ENCODE measurements at places on chromosomes 6 and 20.

GRCh38 chr20:46307139-46307998, 929 bp downstream of the CDH22 start:
- peak; percentile 50 for DNase-seq

DNA sequence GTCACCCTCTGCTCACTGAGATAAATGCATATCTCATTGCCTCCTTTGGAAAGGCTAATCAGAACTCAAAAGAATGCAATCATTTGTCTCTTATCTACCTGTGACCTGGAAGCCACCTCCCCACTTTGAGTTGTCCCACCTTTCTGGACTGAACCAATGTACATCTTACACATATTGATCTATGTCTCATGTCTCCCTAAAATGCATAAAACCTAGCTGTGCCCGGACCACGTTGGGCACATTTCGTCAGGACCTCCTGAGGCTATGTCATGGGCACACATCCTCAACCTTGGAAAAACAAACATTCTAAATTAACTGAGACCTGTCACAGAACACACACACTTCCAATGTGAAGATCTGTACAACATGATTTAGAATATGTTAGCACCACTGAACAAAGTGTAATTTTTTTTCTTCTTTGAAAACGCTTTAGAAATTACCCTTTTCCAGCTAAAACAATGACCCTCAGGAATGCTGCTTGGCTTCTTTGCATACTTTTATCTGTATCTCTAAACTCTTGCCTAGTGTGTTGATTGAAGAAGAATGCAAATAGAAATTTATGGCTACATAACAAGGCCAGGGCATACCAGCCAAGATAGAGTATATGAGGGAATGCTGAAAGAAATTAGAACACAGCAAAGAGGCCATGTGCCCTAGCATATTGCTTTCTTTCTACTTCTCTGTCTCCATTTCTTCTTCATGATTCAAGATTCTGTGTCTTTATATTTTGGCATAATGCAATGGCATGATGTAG, 84.6 kb upstream of the DST start:
- DNase-seq, result no peak

DNA sequence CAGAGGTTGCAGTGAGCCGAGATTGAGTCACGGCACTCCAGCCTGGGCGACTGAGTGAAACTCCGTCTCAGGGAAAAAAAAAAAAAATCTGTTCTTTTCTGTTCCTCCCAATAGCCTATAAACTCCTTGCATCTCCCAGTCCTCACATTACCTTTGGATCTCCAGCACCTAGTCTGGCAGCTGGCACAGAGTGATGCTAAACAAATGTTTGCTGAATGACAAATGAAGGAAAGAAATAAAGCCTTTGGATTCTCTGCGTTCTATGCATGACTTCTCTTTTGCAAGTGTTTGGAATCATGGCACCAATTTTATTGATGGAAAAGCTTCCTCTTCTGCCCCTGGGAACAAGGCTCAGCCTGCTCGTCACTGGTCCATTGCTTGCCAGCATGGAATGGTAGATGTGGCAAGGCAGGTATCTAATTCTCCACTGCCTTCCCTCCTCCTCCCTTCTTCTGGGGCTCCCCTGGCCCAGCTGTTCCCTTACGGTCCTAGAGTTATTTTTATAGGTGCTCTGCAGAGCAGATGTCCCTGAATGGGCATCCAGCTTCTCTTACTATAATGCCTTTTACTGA, 53.6 kb upstream of the FYN start:
- DNase-seq, result no peak

GRCh38 chr20:57062696-57063270, 203.7 kb downstream of the BMP7 start:
- no peak for DNase-seq

DNA sequence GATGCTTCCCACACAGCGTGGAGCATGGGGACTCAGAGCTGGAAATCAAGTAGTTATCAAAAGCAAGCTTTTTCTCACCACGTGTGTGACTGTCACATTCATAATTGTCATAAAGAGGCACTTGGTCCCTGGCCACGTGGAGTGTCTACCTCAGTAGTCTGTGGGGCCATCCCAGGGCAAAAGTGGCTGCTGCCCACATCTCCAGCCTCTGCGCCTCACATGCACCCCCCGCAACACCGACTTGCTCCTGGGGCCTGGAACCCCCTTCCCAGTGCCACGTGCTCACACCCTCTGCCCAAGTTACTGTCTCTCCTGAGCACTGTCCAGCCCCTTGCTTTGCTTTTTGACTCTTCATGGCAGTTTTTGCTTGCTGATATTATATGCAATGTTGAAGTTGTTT, 133.2 kb upstream of the SNX9 start:
- no peak for DNase-seq

- DNase-seq, result no peak
Measured at GRCh38 chr6:137884149-137884909, 17.3 kb downstream of the TNFAIP3 start.

DNA sequence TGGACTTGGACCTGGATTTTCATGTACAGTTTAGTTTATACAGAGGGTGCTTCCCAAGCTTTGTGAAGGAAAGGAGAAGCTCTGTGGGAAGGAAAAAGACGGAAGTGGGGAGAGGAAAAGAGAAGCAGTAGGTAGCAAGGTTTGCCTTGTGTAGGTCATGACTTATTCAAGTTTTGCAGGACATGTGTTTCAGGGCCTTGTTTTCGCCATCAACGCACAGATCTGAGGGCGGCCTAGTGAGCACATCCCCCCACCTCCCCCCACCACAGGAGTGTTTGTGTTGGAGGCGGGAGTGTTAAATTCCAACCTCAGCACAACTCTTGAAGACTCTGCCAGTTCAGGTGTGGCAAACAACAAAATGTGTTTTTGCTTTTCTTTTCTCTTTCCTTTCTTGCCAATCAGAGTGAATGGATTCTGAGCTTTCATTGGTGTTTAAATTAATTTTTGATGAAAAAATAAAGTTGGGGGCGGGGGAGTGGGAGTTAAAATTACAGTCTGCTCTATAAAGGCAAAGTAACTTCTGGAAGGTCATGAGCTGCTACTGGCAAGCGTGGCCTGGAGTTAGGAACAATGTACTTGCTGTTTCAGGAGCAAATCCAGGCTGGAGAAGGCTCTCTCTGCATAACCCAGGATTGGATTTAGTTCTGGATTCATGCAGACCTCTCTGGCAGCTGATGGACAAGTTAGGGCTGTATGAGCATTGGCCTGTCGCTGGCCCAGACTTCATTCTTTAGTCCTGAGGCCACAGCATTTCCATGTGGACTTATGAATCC, 338.5 kb downstream of the CD83 start:
- DNase-seq, result no peak

- DNase-seq, result peak; percentile 45
Measured at GRCh38 chr20:43914311-43915210, at the start of gene TOX2. Gene TOX2, plus strand, starts transcription at chr20:43914852. Its CDS starts 40 bp downstream, at chr20:43914892.

GRCh38 chr6:120935016-120935415, 399.3 kb downstream of the TBC1D32 start:
- no peak for DNase-seq

GRCh38 chr6:23532227-23532626, 593.8 kb upstream of the NRSN1 start:
- DNase-seq, result no peak

GRCh38 chr6:151436802-151437201, 15.1 kb downstream of the RMND1 start:
- DNase-seq, result no peak

DNA sequence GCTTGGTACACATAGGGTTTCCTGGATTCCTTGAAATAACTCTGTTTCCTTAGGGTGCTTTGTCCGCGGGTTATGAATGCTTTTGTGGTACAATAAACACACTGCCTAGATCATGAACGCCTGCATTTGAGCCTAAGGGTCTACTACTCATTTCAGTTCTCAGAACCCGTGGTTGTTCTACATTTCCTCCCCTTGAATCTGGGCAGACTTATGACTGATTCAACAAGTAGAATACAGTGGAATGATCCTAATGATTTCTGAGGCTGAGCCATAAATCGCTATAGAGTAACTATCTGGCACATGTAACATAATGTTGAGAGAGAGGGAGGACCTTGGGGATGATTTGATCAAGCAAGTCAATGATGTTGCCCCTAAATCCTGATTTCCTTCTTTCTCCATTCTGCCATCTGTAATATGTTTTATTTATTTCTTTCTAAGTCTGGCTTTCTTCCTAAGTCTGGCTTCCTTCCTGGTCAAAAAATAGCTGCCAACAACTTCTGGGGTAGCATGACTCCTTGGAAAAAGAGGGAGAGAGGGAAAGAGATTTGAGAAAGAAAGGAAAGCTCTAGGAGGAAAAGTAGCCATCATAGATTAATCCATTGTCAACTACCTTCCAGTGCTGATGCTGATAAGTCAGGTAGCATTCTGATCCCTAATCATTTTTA, 23.0 kb downstream of the ABRACL start:
- no peak for DNase-seq

DNA sequence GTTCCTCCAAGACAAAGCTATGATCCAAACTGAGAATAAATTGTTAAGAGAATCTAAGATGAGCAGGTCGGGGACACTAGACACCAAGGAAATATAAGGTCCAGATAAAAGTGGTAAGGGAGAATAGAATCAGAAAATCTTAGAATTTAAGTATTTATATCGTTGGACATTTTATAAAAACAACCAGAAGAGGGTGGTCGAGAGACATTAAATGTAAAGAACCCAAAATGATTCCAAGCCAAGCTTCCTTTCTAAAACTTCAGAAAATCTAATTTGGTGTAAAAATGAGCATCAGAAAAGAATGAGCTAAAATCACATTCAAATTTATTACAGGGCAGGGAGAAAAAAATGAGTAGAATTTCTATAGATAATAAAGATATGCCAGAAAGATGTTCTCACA, 97.8 kb upstream of the OGFRL1 start:
- DNase-seq, result no peak

GRCh38 chr6:11264100-11264499, 31.6 kb upstream of the NEDD9 start:
- DNase-seq, result no peak

- DNase-seq, result no peak
Measured at GRCh38 chr6:102137859-102138258, 744.4 kb downstream of the GRIK2 start.

DNA sequence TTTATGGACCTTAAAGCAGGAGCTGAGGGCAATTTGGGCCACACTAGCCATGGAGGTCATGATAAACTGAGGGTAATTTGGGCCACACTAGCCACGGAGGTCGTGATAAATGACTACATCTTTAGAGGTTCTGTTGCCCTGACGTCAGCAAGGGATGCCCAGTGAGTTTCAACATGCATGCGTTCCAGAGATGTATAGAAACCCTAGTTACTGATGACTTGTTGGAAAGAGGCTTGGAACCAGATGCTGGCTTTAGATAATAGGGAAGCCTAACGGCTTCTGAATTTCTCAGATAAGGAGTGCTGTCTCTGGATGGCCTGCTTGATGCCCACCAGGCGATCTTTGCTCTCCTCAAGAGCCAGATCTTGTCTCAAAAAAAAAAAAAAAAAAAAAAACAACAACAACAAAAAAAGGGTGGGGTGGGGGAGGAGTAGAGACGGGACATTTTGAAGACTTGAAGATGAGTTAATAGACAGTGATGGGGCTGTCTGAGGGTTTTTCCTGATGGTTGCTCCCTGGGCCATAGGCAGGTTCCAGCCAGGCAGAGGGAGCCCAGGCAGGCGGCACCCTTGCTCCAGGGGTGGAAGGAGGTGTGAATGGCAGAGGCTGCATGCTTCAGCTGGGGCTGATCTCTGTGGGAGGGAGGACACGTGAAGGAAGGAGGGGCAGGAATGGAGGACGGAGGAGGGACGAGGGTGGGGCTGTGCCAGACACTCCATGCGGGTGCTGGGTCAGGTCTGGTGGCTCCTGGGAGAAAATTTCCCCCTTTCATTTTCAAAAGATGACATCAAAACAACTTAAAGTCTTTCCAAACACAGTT, 27.0 kb upstream of the FRMD1 start:
- no peak for DNase-seq

DNA sequence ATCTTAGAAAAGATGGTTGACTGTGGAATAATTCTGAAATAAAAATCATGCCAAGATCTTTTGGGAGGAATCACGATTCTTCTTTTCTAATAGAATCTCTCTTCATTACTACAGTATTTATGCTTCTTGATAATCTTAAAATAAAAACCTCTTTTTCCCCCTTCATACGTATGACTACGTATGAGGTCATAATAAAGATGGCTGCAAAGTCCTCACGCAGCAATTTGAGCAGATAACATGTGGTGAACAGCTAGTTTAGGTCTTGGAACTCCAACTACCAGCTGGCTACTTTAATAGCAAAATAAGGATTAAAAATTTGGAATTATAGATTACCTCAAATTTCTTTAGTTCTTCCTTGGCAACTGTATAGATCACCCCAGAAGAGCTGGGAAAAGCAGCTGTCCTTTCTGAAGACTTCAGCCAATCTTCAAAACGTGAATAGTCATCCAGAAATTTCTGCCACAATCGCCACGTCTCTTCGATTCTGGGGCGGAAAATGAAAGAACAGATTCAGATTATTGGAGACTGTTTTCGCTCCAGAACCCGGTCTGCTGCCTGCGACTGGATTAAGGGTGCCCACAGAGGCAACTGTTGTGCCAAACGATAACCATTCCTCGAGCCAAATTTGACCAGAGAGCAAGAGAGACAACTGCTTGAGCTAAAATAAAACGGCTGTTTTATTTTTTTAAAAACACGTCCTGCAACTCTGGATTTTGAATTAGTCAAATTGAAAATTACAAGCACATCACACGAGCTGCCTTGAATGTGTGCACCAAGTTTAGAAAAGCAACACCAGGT, 347.3 kb downstream of the ESR1 start:
- no peak for DNase-seq

DNA sequence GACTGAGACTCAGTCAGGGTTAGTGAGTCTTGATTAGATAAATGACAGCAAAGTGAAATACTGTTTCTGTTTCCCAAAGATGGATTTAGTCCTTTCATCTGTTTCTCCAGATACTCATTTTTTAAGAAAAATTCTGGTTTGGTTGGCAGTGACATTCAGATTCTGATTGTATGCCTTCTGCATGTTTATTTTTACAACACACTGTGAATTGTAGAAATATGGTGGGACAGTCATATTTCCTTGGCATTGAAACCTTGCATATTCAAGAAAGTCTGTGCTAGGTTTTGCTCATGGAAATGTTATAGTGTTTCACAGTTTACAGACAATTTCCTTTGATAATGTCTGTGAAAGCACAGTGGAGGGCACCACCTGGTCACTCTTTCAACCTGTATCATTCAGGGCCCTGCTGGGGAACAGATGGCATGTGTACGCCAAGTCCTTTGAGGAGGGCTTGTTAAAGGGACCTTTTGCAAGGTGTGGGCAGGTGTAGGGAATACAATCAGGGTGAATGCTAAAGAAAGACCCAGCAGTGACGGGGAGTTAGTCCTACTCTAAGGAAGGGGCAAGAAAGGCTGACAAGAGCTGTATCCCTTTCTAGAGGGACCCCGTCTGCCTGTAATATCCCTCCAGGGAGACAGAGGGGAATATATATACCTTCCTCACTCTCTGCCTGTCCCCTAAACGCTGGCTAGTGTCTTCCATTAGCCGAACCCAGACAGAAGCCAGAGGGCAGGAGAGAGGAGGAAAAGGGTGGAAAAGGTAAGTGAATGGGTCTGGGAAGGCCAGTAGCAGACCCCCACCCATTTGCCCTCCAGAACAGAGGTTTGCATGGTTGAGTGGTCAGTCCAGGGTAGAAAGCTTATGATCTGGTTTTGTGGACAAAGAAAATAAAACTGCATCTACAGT, 10.2 kb downstream of the PLCB4 start:
- no peak for DNase-seq

Measured in activated CD4-positive, CD25-positive, alpha-beta regulatory T cell (primary cell).